ENCODE measurements at places on chromosomes 13 and 19.

- DNase-seq, result no peak
Measured at GRCh38 chr13:43963726-43964125, 84.0 kb downstream of the LACC1 start.

DNA sequence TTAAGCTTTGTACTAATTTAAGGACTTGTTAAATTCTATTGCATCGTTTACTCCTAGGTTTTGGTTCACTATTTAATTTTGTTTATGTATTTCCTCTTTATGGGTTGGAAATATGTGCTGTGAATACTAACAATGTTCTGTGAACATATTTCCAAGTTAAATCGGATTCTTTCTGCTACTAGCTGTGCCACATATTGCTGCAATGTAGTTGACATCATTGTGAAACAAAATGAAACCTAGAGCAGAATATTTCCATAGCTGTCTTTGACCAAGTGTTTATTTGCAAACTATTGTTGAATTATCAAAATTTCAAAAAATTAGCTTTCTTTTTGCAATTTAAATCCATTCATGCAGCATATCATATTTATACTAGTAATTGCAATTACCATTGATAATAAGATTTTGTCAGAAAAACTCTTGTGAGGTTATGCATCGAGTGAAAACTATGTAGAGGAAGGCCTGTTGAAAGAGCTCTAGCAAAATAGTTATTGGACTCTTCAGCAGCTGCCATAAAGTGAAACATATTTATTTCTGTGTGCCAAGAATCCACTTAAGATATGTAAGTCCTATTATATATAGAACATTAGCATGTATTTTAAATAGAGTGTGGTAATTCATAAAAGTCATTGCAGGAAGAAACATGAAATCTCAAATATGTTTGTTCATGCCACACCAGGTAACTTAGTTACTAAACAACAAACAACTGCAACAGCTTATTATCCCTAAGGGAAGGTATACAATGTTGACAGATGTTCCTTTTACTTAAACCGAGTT lies 575.1 kb downstream of the SLITRK6 start:
- DNase-seq, result no peak

- DNase-seq, result no peak
Measured at GRCh38 chr13:34076943-34077703, 259.2 kb downstream of the RFC3 start.

- no peak for DNase-seq
Measured at GRCh38 chr13:23987331-23987894, 90.1 kb upstream of the C1QTNF9B start.

DNA sequence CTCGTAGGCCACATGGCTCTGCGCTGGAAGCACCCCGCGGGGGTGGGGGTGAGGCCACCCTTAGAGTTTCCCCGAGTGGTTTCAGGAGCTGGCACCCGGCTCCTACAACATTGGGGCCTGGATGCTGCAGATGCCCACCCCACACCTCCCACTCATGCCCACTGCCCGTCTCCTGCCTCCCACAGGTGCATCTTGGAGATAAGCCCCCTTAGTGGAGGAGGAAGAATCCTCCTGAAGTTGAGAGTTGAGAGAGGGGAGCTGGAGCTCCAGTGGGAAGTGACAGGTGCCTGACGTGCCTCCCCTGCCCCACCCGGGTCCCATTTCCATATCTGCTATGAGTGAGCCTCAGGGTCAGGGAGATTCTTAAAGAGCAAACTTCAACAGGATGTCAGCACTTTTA lies 341.3 kb downstream of the TEX29 start:
- no peak for DNase-seq

- no peak for DNase-seq
Measured at GRCh38 chr19:10191347-10191746, 3.4 kb downstream of the DNMT1 start.

GRCh38 chr19:35868172-35868822 lies at the start of gene APLP1:
TSS of gene APLP1 (plus strand) at chr19:35868574. CDS start at chr19:35868637, 63 bp downstream.
- peak; percentile 37 for DNase-seq

GRCh38 chr19:34579281-34580054 lies 97.5 kb downstream of the SCGB2B2 start:
- no peak for DNase-seq

GRCh38 chr19:54279406-54279962 lies 1.4 kb downstream of the LILRB2 start:
- no peak for DNase-seq

- no peak for DNase-seq
Measured at GRCh38 chr13:20669162-20669561, 34.3 kb upstream of the IL17D start.

- DNase-seq, result no peak
Measured at GRCh38 chr13:103878891-103879605, 812.8 kb upstream of the SLC10A2 start.

- DNase-seq, result no peak
Measured at GRCh38 chr13:114012921-114013320, 39.0 kb upstream of the C13orf46 start.

DNA sequence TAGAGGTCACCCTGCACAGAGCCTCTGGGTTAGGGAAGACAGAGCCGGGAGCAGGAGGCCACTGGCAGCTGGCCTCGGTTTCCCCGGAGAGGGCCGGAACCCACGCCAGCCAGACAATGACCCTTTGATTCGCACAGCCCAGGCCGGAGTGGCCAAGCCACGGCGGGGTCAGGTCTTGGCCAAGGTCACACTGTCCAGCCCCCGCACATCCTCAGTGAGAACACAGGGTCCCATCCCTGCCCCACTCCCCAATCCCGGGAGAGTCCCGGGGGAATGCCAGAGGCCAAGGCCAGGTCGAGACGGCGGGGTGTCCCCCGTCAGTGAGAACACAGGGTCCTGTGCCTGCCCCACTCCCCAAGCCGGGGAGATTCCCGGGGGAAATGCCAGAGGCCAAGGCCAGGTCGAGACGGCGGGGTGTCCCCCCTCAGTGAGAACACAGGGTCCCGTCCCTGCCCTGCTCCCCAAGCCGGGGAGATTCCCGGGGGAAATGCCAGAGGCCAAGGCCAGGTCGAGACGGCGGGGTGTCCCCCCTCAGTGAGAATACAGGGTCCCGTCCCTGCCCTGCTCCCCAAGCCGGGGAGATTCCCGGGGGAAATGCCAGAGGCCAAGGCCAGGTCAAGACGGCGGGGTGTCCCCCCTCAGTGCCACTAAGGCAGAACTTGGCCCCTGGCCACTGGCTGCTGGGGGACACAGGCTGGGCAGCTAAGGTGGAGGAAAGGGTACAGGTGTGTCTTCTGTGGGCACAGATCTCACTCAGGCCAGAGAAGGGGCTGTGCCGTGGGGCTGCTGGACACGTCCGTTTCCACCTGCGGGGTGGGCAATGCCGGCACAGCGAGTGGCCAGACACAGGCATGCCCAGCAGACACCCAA lies 1.7 kb upstream of the FSTL3 start:
- DNase-seq, result no peak

DNA sequence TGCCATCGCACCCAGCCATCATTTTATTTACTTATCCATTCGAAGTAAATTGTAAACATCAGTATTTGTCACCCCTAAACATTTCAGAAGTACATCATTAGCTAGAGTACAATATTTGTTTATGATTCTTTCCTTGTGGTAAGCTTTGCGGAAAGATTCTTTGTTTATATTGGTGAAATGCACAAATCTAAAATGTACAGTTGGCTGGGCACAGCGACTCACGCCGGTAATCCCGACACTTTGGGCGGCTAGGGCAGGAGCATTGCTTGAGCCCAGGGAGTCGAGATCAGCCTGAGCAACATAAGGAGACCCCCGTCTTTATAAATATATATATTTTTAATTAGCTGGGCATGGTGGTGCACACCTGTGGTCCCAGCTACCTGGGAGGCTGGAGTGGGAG lies 10.1 kb downstream of the LGALS7B start:
- DNase-seq, result no peak

GRCh38 chr13:61486496-61486895 lies 70.8 kb upstream of the PCDH20 start:
- DNase-seq, result no peak

- DNase-seq, result no peak
Measured at GRCh38 chr13:50370303-50370950, 355.2 kb downstream of the KCNRG start.

GRCh38 chr13:41944229-41944628 lies 16.7 kb downstream of the VWA8 start:
- DNase-seq, result no peak

DNA sequence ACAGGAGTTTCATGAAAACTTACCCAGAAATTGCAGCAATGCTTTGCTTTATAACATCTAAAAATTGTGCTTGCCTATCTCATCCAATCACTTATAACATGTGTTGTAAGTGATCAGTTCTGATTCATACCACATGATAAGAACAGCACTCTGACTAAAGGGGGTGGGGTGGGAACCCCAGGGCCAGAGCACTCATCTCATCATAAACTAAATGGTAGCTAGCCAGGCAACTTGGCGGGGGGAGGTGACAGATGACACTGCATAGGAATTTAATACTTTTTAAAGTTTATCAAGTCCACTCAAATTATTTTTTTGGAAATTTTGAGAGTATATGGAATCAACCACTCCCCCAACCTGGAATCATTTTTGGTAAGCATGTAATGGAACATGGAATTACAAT lies 42.1 kb downstream of the FOXO1 start:
- DNase-seq, result no peak

GRCh38 chr19:37594304-37594981 lies at the start of the genes ZNF540 and ZNF571:
TSS of gene ZNF540 (plus strand) at chr19:37594876. CDS start at chr19:37598448, 3,572 bp downstream.
TSS of gene ZNF571 (minus strand) at chr19:37594792. CDS start at chr19:37586676, 8,116 bp downstream.
- peak; percentile 82 for DNase-seq

GRCh38 chr19:42250666-42251531 lies 4.0 kb downstream of the ERF start:
- no peak for DNase-seq

DNA sequence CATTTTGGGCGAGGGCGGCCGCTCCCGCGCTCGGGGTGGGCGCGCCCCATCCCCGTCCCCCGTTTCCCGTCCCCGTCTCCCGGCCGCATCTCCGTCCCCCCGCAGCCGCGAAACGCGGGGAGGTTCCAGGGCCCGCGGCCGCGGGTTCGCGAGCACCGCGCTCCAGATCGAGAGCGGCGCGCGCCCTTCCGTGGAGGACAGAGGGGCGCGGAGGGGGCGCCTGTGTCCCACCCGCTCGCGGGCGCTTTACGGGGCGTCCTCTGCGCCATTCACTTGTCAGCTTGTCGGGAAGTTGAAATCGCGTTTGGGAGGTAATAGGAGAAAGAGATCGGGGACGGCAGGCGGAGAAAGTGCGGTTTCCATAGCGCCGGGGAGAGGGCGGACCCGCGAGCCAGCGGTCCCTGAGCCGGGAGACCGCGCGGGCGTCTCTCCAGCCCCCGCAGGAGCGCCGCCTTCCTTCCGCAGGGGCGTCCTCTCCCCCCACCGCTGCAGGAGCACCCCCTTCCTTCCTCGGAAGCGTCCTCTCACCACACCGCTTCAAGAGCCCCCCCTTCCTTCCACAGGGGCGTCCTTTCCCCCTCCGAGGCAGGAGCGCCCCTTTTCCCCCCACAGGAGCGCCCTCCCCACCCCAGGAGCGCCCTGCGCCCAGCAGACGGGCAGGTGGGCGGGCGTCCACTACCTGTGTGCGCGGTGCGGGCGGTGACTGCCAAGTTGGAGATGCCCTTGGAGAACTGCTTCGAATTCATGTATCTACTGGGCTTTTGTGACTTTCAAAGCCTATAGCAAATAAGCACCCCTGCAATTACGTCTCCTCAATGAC lies 962 bp upstream of the IRS2 start:
- DNase-seq, result no peak

DNA sequence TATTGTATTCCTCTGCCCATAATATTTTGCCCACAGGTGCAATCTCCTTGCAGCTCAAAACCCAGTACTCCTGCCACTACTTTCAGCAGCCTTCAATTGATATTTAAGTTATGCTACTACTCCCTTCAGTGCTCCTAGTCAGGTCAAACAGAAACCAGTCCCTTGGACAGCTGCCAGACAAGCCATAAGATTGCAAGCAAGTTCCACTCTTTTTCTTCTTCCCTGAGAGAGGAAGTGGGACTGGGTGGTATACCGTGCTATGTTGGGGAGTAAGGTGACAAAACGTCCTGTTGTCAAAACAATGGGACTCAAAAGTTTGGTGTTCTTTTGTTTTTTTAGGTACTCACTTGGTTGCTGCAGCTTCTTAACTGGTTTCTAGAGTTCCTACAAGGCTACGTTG lies 63.1 kb upstream of the FRY start:
- DNase-seq, result no peak

GRCh38 chr13:89034015-89034414 lies 1362.8 kb downstream of the SLITRK5 start:
- no peak for DNase-seq

DNA sequence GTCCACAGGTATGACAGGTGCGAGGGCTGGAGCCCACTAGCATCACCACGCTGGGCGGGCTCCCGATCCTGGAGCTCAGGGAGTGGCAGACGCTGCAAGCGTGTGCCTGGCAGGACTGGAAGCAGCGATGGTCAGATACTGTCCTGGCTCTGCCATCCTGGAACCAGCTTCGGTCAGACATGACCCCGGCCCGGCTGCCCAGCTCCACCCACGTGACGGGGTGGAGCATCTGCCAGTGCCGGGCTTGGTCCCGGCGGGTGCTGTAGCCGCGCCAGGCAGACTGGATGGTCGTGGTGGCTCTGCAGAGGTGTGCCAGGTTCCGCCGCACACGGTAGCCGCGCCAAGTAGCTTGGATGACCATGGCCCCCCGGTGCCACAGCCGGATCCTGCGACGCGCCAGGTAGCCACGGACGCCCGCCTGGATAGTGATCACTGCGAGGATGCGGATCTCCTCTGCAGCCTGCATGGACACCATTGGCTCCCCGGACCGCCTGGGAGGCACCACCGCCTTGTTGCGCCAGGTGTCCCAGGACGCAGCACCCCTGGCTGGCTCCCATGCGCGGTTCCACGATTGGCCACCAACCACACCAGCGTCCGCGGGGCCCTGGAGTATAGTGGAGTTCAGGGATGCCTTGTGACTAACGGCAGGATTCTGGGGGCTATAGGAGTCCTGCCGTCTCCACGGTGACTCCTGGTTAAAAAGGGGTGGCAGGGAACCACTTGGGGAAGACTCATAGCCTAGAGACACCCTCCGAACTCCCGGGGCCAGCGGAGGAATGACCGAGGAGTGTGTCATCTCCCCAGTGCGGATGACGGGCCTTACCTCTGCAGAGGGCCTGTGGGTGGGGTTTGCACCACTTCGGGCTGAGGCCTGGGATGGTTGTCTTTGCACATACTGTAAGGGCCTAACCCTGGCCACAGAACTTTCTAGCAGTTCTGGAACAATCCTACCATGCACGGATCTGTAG lies 16.5 kb downstream of the IQCN start:
- DNase-seq, result no peak

DNA sequence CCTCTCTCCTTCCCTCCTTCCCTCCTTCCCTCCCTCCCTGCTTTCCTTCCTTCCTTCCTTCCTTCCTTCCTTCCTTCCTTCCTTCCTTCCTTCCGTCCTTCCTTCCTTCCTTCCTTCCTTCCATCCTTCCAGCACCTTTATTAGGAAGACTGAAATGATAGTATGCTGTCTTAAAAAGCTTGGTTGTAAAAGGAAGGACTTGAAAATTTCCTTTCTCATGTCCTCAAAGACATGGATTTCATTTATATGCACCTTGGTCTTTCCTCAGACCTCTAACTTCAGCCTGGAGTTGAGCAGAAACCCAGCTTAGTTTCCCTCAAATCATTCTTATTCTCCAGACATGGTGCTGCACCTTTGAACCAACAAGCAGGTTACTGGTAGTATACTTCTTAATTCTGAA lies 141.7 kb downstream of the GPC6 start:
- no peak for DNase-seq

GRCh38 chr13:51966186-51966585 lies 45.1 kb downstream of the ATP7B start:
- DNase-seq, result no peak

- DNase-seq, result no peak
Measured at GRCh38 chr19:23394511-23394910, 760 bp downstream of the ZNF91 start.

GRCh38 chr19:11931513-11931912 lies 6.6 kb downstream of the ZNF700 start:
- no peak for DNase-seq

Measured in stimulated activated CD8-positive, alpha-beta memory T cell treated with anti-CD3 and anti-CD28 coated beads, Interleukin-7, amount 100 ng/mL, for 24 hours (primary cell).